Mesenteric fat pad (tissue), 1 donor: ENCODE measurements at places on chromosomes 7 and 10. TPM values are rescaled to one million over a fixed set of nuclear protein-coding genes. Genes with fewer than 3 reads are reported as not detected.

GRCh38 chr10:14507781-14508180 lies 177.1 kb upstream of the FRMD4A start:
- DNase-seq = no peak

- DNase-seq = no peak
Measured at GRCh38 chr7:141511676-141512396, 39.4 kb upstream of the AGK start.

DNA sequence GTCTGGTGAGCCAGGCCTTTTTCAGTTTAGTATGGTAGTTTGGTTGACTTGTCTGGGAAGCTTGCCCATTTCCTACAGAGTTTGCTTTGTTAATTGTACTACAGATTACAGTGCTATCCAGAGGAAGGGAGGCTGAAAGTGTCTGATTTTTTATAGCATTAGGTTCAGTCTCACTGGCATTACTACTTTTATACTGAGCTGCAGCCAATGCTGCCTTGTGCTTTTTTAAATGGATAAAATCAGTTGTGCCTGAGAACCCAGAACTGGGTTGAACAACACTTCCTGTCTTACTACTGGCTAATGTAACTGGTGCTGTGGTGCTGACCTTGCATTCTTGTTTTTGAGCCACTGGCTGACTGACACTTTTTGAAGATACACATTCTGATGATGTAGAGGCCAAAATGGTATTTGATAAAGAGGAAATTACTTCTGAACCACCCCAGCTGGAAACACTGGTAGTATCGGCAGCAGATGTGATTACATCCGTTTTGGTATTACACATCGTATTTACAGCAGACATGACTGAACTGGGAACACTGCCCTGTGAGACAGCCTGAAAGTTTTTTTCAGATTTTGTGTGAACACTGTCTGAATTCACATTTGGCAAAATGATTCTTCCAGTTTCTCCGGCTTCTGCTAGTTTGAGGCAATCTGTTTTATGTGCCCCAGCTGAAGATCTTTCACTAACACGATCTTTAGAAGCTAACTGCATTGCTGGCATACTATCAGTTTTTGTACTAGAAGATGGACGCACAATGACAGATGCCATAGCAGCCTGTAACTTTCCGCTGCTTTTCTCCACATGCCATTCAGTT lies 74.1 kb downstream of the NRBF2 start:
- no peak for DNase-seq

DNA sequence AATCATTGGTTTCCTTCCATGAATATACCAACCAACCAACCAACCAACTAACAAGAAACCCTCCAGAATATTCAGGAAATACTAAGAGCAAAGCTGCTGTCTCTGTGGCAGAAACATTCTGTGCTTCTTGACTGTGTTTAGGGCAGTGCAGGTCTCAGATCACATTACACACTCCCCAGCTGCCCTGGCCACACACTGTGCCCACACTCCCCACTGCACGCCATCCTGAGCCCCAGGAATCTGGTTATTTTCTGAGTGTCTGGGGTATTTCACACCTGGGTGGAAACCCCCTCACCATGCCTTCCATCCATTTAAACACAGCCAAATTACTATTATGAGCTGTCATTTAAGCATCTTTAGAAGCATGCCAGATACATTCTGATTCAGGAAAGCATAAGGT lies 183.7 kb upstream of the ANK3 start:
- no peak for DNase-seq

- no peak for DNase-seq
Measured at GRCh38 chr7:68256295-68256694, 1259.7 kb downstream of the TYW1 start.

DNA sequence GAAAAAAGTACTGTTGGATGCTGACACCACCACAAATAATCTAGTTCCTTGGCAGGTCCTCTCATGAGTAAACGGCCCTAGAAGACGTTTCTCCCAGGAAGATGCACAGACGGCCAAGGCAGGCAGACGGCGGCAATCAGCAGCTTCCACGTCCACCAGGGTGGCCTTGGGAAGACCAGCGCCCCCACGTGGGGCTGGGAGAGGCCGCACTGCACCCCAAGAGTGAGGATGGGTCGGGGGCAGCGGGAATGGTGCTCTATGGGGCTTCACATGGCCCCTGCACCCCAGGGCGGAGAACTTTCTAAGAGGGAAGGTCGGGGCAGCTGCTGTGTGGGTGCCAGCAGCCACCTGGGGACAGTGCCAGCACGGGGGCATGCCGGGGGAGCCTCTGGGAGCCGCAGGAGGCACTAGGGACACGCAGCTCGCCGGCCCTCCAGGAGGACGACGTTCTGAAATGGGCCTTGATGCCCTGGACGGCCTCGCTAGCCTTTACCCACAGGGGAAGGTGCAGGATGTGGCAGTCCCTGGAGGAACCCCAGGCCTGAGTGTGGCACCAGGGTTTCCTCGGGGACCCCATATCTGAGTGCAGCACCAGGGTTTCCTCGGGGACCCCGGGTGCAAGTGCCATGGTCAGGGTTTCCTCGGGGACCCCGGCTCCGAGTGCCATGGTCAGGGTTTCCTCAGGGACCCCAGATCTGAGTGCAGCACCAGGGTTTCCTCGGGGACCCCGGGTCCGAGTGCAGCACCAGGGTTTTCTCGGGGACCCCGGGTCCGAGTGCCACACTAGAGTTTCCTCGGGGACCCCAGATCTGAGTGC lies 539.9 kb downstream of the DNAJB6 start:
- no peak for DNase-seq

GRCh38 chr10:8365935-8366911 lies 311.7 kb downstream of the GATA3 start:
- DNase-seq = no peak

DNA sequence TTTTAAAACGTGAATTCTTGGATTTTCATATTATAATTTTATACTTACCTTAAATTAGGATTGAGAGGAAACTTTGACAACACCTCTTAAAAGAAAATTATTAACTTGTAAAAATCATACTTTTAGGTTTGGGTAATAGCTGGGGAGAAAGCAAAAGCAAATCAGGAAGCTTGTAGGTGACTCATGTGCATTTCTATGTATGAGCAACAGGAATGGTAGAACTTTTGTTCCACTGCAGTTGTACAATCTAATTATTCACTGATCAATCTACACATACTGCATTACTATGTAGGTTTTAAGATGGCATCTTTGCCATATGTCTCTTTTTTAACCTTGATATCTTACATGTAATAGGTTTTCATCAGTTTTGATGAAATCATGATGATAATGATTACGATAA lies 223.2 kb downstream of the PRKG1 start:
- no peak for DNase-seq

- no peak for DNase-seq
Measured at GRCh38 chr10:68155615-68156210, 46.4 kb downstream of the MYPN start.

DNA sequence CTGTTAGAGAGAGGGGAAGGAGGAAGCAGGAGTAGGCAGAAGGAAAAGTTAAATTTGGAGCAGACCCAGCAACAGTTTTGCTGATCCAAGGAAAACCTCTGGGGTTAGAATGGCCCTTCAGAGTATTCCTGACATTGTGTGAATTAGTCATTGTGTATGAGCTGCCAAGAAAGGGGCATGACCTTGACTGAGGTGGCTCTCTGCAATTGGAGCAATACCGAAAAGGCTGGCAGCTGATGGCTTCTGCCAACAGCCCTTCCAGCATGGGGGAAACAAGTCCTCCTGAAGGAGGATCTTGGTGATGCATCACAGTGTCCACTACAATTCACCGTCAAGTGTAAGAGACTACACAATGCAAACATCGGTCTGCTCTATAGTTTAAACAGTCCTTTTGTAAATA lies 20.6 kb upstream of the WASL start:
- DNase-seq = no peak

DNA sequence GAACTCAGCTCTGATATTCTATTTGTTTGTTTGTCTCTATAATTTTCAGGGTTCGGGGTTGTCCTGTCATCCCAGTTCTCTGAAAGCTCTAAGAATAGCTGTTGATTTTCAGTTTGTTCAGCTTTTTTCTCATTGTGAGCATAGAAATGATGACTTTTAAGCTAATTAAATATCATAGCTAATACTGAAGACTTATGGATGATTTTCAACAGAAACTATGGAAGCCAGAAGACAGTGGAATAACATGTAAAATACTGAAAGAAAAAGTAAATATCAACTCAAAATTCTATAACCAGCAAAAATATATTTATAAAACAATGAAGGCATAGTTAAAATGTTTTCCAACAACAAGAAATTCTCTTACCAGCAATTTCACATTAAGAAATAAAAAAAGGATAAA lies 96.4 kb upstream of the ETV1 start:
- no peak for DNase-seq

GRCh38 chr7:82697897-82698296 lies 254.3 kb upstream of the CACNA2D1 start:
- no peak for DNase-seq

NFE2L3 gene
- total RNA-seq = 2.7 TPM

C10orf53 gene
- not detected for total RNA-seq

DRGX gene
- total RNA-seq = not detected

DEPP1 gene
- 566 TPM for total RNA-seq
